ENCODE measurements at places on chromosomes 6 and 20.
A peak's percentile ranks its signal among the peaks of the same experiment; 100 is the strongest.

DNA sequence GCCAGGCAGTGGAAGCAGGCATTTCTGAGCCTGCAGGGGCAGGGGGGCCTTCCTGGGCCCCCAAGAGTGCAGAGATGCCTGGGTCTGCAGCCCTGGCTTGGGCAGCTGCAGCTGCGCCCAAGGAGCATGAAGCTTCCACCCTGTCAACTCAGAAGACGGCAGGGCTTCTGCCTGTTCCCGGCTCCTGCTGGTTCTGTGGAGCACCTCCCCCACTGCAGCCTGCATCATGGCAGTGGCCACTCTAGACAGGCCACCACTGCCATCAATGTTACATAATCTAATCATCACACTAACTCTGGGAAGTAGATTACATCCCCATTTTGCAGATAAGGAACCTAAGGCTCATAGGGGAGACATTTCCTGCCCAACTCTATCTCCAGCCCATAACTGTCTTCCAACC lies 21.1 kb upstream of the TOP1 start:
- DNase-seq: no peak

GRCh38 chr6:105442369-105442768 lies 39.5 kb upstream of the PREP start:
- DNase-seq: no peak

GRCh38 chr6:13908955-13909381 lies 15.8 kb upstream of the RNF182 start:
- DNase-seq: peak; percentile 38

- DNase-seq: no peak
Observed at GRCh38 chr6:170227521-170227983, 63.3 kb downstream of the DLL1 start.

GRCh38 chr20:17904027-17904426 lies 64.6 kb downstream of the SNX5 start:
- DNase-seq: no peak

- no peak for DNase-seq
Observed at GRCh38 chr6:85127696-85128243, 322.1 kb upstream of the NT5E start.

- DNase-seq: peak; percentile 59
Observed at GRCh38 chr20:61719691-61720347, 345.9 kb downstream of the TAF4 start.

DNA sequence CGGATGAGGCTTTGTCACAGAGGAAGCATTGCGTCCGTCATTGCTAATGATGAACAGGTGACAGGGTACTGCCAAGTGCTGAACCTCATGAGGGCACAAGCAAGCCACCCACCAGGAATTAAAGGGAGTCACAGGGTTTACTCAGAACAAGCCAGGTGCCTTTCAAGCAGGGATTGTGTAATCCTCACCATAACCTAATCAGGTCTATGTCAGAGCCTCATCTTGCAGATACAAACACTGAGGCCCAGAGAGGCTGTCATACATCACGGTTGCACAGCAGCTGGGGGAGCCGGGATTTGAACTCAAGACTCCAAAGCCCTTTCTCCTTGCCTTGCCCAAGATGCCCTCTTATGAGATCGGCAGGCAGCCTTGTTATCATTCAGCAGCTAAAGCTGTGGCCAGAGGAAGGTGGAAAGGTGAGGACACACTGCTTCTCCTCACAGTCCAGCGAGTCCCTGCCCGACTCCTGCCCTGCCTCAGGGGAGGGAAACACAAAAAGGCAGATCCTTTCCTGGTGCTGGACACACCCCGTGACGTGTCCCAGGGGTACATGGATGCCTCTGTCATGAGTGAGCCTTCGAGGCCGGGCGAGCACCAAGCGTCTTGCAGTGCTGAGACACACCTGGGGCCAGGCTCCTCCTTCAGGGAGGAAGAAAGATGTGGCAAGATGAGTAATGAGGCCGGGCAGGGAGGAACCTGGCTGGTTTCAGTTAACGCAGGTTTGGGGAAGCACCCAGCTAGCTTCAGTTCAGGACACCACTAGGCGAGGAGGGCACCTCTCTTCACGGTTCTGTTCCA lies 214.9 kb downstream of the LY86 start:
- DNase-seq: no peak

DNA sequence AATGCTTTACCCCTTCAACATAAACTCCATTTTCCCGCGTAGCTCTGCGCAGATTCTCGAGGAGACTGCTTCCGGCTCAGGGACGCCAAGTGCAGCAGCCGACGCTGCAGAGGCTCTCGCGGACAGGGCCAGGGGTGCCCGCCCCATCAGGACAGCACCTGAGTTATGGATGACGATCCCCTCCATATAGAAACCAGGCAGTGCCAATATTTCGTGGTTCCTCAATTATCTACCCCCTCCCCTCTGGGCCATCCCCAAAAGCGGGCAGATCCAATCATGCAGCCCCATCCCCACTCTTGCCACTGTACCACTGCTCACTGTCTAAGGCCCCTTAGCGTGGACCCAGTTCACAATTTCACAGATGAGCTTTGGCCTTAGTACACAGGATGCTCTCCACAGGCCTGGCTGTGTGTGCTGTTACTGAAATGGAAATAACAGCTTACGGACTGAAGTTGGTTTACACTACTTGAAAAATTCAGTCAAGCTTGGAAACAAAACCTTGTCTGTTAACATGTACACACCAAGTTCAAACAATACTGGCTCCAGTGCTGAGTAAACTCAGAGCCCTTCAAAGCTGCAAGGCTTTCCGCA lies 74.5 kb downstream of the DACT2 start:
- no peak for DNase-seq

All from stimulated activated naive CD4-positive, alpha-beta T cell (primary cell).